Non-pigmented ciliary epithelial cell (primary cell): ENCODE measurements at places on chromosomes 12 and 14.

- DNase-seq: no peak
Observed at GRCh38 chr12:120331390-120331789, 3.8 kb upstream of the PLA2G1B start.

DNA sequence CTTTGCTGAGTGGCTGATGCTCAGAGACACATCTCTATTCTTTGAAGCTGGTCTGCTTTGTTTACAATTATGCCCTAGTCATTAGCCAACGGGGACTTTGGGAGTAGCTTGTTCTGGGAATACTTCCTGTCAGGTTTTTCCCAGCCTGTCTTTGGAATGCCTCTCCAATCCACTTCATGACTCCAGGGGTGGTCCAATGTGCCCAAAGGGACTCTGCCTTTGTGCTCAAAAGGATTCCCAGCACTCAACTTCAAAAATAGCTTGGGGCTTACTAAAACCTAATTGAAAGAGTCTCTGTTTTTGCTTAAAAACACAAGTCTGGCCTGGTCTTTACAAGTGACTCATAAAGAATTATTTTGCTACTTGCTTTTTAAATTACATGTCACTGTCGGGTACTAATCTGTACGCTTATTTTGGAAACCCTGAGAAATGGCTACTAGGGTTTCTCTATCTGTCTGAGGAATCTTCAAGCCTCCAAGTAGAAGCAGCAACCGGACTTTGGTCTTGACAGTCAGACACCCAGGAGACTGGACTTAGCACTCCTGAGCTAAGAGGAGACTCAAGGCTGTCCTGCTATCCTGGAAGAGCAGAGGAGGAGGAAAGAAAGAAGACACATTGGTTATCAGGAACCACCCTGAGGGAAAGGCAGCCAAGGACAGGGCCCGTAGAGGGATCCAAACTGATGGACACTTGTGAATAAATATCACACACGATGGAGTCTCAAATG lies 20.7 kb downstream of the PHLDA1 start:
- DNase-seq: no peak

DNA sequence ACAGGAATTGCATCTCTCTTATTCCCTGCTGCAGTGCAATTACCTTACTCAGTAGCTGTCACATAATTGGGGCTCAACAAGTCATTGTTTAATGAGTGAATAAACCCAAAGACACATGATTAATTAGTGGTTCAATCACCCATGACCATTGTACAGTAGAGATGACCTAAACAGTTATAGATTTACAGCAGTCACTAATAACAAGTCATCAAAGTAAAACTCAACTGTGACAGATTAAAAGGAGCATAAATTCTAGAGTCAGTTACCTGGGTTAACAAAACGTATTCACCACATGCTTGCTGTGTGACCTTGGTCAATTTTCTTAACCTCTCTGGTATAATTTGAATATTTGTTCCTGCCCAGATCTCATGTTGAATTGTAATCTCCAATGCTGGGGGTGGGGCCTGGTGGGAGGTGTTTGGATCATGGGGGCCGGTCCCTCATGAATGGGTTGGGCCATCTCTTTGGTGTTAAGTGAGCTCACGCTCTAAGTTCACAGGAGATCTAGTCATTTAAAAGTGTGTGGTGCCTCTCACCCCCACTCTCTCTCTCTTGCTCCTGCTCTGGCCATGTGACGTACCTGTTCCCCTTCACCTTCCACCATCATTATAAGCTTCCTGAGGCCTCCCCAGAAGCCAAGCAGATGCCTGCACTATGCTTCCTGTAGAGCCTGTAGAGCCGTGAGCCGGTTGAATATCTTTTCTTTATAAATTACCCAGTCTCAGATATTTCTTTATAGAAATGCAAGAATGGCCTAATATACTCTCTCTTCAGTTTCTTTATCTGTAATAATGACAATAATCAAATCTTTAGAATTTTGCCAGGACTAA lies 141.9 kb upstream of the PLEKHG7 start:
- no peak for DNase-seq

DNA sequence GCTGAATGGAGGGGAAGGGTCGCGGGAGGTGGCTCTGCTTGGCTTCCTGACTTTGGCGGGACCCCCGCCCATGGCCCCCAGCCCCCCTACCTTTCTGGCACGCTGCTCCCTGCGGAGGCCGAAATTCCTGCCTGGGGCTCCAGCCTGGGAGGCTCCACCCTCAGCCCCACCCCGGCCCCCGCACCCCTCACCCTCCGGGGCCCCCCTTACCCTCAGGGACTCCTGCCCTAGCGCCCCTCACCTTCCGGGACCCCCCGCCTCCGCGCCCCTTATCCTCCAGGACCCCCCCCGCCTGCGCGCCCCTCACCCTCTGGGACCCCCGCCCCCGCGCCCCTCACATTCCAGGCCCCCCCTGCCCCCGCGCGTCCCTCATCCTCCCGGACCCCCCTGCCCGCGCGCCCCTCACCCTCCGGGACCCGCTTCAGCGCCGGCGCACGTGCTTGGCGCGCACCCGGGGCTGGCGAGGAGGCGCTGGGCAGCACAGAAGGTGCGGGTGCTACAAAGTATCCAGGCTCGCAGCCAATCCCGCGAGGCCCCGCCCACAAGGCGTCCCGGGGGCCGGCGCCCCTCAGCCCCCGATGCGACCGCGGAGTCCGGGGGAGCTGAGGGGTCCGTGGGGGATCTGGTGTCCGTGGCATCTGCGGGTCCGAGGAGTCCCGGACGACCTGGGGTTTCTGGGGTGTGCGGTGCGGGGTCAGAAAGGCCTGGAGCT lies at the start of gene ANHX:
TSS of gene ANHX (minus strand) at position 477 of the 712 bp plus-strand sequence. CDS start 1,521 bp downstream, outside the sequence.
- no peak for DNase-seq

GRCh38 chr14:104864267-104865080 lies 594 bp upstream of the CEP170B start:
- DNase-seq: no peak

DNA sequence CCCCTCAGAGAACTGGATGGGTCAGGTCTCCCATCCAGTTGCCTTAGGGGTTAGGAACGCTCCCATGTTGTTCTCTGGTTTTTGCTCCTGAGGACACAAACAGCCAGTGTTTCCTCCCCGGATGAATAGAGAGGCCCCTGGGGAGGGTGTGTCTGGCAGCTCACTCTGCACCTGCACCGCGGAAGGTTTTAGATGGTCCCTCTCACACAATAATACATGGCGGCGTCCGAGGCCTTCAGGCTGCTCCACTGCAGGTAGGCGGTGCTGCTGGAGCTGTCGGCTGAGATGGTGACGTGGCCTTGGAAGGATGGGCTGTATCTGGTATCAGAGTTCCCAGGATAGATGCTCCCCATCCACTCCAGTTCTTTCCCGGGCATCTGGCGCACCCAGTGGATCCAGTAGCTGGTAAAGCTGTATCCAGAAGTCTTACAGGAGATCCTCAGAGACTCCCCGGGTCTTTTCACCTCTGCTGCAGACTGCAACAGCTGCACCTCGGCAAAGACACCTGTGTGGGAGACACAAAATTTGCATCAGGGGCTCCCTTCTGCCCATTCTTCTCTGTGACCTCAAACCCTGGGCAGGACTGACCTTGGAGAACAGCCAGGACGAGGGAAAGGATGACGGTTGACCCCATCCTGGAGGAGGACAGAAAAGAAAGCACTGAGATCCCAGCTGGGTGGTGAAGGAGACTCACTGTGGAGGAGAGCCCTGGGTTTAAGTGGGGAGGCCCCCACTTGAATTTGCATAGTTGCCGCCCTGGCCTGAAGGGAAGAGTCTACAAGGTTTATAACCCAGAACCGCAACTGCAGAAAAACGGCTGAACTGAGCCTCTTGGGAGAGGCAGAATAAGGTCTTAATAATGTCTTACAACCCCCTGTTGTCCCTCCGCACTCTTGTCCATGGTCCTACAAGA lies 1324.8 kb downstream of the TMEM121 start:
- no peak for DNase-seq

DNA sequence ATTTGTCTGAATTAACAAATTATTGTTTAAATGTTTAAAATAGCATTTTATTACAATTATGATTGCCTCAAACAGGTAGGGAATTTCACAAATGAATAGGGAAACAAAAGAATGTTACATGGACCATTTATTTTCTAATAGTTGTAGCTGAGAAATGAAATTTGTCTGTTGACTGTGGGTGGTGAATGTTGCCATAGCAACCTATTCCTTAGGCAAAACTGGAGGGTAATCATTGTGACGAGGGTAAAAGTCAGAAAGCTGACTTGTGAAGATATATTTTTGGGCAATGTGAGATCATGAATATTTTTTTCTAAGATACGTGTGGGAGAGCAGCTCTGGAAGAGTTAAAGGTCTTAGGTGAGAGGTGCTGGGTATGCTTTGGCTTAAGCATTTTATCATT lies 24.2 kb upstream of the CLEC14A start:
- no peak for DNase-seq

GRCh38 chr14:58291646-58292045 lies 6.7 kb upstream of the ARID4A start:
- DNase-seq: no peak

- DNase-seq: no peak
Observed at GRCh38 chr14:103999795-104000440, 57.6 kb upstream of the RD3L start.

GRCh38 chr12:105930557-105931503 lies 207.9 kb downstream of the NUAK1 start:
- DNase-seq: no peak

DNA sequence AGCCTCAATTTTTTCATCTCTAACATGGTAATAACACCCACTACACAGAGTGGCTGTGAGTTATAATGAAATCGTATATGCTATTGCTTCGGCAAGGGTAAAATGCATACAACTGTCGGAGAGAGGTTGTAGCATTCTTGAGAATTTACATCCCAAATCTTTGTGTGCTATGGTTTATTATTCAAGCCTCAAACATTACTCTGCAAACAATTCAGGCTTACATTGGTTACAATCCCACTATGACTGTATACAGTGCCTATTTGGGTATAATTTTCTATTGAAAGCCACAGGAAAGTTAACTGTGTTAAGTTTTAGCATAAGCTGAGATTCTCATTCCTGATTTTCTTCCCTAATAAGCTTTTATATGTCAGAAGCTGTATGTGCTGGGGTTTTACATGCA lies 20.6 kb downstream of the SLC35F4 start:
- no peak for DNase-seq

- no peak for DNase-seq
Observed at GRCh38 chr12:55728186-55728938, 447 bp downstream of the CD63 start.

- DNase-seq: no peak
Observed at GRCh38 chr12:202081-202731, 11.8 kb downstream of the SLC6A12 start.

DNA sequence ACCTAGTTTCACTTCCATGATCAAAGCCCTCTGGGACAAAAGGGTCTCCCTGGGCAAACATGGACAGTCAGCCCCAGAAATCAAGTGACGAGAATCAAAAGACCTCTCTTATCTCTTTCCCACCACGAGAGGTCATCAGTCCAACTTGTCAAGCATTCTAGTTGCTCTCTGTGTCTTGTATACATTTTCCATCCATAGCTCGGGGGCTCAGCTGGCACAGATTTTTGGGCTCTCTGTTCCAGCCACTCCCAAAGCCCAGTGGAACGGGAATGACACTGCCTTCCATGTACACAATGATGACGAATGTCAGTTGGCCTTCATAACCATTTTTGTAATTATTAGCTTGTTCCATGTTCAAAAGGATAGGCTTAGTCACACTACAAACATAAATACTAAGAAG lies 29.7 kb downstream of the NOS1 start:
- DNase-seq: no peak

DNA sequence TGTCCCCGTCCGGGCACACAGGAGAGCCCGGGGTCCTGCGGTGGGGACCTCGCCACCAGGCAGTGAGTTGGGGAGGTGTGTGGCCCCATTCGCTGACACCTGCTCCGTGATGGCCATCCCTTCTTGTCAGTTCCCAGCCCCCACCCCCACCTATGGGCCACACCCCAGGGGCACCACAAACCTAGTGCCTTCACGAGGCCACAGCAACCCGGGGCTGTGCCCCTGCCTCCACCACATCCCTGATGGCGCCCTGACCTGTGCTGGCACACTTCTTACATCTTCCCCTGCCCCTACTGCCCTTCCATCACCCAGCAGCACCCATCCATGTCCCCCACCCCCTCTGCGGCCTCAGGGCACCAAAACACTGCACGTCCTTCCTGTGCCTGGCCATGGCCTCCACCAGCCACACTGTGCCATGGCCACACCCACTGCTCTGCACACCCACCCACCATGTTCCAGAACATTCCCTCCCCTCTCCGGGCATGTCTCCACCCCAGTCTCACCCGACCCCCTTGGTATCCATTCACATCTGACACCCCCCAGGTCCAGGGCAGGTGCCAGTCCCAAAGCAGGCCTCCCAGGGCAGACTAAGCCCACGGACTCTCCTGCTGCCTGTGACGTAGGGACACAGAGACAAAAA lies 24.4 kb downstream of the JAG2 start:
- DNase-seq: no peak

DNA sequence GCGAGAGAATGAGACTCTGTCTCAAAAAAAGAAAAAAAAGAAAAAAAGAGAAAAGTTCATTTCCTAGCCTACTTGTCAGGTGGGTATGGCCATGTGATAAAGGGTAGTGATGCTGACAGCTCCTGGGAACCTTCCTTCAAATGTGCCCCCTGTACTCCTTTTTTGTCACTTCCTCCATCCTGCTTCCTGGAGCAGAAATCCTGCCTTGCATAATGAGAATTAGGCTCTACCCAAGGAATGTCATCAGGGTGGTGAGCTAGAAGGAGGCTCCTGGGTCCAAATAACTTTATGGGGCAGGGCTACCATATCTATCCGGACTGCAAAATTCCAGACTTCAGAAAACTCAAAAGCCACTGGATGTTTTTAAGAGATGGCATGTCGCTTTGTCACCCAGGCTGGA lies 27.8 kb upstream of the FBXO34 start:
- no peak for DNase-seq

- no peak for DNase-seq
Observed at GRCh38 chr14:38197001-38197783, 10.5 kb upstream of the SSTR1 start.

GRCh38 chr14:100402631-100403030 lies 79.5 kb downstream of the SLC25A47 start:
- no peak for DNase-seq

DNA sequence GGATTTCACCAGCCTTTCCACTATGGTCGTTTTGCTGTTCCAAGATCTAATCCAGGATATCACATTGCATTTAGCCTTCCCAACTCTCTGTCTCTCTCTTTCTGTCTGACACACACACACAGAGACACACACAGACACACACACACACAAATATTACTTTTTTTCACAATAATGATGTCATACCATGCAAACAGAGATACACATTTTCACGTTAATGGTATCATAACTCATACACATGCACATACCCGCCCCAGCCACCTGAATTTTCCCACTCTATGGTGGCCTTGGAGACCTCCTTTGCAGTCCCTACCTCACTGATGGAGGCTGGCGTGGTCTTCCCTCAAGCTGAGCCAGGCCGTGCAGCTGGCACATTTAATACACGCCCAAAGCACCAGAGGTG lies 7.2 kb upstream of the MYL2 start:
- DNase-seq: no peak

DNA sequence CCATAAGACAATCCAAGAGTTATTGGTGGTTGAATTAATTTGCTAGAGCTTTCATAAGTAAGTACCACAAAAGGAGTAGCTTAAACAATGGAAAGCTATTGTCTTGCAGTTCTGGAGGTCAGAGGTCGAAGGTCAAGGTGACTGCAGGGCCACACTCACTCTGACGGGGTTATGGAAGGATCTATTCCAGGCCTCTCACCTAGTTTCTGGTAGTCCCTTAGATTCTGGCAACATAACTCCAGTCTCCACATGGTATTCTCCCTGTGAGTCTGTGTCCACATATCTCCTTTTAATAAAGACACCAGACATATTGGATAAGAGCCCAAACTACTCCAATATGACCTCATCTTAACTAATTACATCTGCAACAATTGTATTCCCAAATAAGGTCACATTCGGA lies 273.4 kb downstream of the FOXN3 start:
- DNase-seq: no peak
